ENCODE measurements at places on chromosomes 6 and 20.
A peak's percentile ranks its signal among the peaks of the same experiment; 100 is the strongest.

DNA sequence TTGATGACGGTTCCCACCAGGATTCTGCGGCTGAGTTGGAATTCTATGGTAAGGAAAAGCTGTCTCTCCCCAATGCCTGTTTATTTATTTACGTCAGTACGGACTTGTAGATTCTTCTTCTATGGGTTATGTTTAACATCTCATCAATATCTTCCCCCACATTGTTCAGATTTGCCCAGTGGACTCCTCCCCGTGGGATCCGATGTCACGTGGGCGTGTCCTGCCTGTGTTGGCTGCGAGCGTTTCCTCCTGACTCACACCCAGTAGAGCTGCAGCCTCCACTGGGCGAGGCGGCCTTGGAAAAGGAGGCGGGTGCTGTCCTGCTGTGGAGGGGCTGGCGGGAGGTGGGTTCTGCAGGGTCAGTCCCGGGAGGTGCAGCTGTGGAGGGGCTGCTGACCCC, 46.8 kb upstream of the SLCO4A1 start:
- DNase-seq = no peak

DNA sequence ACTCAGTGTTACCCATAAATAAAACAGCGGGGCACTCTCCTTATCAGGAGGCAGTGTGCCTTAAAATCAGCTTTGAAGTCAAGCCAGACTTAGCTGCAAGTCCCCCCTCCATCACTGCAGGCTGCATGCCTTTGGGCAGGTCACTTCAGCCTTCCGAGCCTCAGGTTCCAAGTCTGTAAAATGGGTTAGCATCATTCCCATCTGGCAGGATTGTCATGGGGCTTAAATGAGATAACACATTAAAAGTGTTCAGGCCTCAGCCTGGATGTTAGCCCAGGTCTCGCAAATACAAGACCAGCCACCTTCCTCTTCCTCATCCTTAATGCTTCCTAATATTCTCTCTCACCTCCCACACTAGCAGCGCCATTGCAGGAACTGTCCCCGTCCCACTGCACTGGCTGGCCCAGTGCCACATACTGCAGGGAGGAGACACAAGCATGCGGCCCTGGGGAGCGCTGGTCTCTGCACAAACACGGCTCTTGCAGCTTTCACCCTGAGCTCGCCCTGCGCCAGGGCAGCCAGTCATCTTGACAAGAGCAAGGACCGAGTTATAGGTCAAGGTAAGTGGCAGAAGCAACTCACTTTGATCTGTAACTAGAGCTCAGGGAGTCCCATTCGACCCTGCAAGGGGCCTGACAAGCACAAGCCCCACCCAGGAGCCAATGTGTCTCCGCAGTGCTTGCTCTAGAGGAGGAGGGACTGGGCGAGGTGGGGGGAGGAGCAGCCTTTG, 564.6 kb upstream of the AGPAT4 start:
- no peak for DNase-seq

DNA sequence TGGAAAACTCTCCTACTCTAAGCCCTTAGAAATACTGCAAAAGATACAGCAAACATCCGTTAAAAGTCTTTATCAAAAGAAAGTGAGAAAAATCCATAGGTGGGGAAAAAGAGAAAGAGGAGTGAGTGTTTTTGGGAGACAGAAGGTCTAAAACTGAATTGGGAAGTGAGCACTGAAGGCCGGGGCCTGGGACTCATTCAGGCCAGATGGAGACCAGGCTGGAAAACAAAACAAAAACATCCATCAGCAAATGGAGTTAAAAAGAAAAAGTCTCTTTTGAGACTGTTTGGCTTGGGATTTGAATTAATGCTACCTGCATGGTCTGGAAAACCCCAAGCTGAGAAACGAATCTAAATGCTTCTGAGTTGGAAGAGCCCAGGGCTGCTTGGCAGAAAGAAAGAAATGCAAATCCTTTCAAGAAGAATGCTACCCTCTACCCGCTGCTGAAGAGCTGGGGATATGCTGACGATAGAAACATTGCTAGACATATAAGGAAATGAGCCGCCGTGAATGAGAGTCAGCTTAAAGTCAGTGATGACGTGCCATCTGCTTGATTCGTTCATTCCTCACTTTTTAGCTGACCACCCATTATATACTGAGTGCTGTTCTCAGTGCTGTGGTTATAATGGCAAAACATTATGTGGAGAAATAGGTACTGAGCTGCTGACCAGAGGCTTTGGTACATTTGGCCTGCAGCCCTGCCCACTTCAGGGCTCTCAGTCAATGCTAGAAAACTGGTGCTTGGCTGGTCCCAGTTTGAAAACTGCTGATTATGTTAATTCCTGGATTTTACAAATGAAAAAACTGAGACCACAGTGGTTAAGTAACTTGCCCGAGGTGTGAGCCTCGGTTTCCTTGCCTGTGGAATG, 28.0 kb upstream of the TULP4 start:
- DNase-seq = peak; percentile 75

- DNase-seq = no peak
These were observed 48.8 kb downstream of the FLRT3 start for GRCh38 chr20:14288341-14289330.

DNA sequence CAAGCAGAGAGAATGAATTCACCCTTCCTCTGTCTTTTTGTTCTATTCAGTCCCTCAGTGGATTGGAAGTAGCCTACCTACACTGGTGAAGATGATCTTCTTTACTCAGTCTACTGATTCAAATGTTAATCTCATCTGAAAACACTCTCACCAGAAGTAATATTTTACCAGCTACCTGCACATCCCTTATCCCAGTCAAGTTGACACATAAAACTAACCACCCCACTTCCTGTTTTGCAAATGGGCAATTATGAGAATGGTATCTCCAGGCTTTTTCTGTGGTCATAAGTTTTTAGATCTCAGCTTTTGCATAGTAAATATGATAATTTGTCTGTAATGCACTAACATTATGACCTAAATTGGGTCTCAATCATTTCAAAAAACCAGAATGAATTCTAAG, 228.8 kb upstream of the ECI2 start:
- no peak for DNase-seq

GRCh38 chr6:22295145-22295544, 1.7 kb downstream of the PRL start:
- no peak for DNase-seq

DNA sequence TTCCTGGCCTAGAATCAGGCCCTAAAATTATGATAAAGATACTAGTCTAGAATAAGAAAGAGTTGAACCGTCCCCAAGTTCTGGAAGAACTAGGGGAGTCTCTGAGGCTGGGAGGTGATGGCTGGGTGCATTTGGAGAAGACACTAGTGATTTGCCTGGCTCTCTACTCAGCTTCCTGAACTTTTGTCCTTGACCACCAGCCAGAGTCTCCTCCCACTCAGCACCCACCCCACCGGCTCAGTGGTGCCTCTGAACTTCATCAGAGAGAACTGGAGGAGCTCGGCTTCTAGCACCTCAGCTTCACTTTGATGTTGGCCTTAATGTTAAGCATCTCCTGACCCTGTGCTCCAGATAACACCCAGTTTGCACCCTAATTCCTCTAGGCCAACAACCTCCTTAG, 73.0 kb downstream of the PERP start:
- DNase-seq = no peak

DNA sequence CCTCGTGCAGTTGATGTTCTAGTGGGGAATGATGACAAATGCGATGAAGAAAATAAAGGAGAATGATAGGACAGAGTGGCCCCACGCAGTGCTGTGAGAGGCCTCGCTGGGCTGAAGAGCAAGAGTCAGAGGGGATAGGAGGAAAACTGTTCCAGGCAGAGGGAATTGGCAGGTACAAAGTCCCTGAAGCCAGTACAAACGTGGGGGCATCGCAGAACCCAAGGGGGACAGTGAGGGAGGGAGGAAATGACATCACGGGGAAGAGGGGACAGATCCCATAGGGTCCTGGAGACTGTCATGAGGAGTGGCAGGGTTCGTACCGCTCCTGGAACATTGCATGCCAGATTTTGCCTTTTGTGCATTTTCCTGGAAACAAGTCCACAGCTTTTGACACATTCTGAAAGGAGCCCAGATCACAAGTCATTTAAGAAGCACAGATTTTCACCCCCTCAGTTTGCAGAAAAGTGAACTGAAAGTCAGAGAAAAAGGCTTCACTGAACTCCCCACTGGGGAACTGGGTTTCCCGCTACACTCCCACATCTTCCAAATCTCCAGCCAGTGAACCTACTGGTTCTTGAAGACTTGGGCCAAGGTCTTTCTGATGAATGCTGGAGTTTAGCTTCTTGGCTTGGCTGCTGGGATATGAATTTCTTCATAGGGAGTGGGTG, 77.0 kb downstream of the SULF2 start:
- peak; percentile 19 for DNase-seq

- DNase-seq = no peak
These were observed 228.7 kb downstream of the BCKDHB start for GRCh38 chr6:80335121-80335531.

DNA sequence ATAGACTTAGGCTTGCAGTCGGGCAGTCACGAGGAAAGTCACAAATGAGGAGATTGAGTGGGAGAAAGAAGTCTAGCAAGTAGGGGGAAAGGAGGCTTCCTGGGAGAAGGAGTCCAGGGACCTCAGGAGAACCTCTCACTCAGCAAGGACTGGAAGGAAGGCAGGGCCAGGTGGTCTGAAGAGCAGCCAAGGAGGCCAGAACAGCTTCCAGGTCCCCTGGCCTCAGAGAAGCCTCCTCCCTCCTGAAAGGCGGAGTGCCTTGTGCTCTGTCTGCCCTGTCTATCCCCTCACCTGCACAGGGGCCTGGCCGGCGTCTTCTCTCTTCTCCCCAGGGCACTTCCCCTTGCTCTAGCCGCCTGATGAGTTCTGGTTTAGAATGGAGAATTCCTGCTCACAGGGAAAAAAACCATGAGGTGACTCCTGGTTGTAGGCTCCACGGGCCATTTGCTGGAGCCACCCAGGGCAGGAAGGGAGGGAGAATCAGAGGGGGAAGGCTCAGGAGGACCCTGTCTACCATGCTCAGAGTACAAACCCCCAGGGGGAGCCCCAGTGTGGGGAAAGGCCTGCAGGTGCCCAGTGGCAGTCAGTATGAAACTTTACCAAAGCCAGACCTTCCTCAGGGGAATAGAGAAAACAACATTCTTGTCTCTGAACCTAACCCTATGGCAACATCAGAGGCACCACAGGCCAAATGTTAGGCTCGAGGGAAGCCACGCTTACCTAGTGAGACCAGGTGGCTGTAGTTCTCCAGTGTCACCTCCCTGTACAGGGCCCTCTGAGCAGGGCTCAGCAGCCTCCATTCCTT, 11.2 kb downstream of the ZNF337 start:
- DNase-seq = no peak

GRCh38 chr6:90715093-90715655, 128.3 kb upstream of the MAP3K7 start:
- no peak for DNase-seq

- DNase-seq = no peak
These were observed 66.0 kb downstream of the CDS2 start for GRCh38 chr20:5192570-5193431.

DNA sequence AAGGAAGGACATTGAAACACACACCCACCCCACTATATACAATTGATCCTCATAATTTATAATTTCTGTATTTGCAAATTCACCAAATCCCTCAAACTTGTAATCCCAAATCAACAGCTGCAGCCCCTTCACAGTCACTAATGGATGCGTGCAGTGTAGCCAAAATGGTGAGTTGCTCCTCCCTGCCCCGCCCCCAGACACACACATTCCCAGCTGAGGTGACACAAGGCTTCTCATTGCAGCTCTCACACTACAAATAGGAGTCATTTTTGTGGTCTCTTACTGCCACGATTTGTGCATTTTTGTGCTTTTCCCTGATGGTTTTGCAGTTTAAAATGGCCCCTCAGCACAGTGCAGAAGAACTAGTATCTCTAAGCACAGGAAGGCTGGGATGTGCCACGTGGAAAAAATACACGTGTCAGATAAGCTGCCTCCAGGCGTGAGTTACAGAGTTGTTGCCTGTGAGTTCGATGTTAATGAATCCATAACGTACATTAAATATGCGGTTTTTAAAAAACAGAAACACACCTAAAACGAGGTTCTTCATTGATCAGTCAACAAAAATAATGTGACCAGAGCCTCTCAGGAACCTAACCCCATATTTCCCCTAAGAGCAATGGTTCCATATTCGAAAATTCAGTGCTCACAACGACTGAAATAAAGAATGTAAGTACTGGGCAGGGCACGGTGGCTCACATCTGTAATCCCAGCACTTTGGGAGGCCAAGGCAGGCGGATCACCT, 8.2 kb downstream of the ATP9A start:
- DNase-seq = no peak

DNA sequence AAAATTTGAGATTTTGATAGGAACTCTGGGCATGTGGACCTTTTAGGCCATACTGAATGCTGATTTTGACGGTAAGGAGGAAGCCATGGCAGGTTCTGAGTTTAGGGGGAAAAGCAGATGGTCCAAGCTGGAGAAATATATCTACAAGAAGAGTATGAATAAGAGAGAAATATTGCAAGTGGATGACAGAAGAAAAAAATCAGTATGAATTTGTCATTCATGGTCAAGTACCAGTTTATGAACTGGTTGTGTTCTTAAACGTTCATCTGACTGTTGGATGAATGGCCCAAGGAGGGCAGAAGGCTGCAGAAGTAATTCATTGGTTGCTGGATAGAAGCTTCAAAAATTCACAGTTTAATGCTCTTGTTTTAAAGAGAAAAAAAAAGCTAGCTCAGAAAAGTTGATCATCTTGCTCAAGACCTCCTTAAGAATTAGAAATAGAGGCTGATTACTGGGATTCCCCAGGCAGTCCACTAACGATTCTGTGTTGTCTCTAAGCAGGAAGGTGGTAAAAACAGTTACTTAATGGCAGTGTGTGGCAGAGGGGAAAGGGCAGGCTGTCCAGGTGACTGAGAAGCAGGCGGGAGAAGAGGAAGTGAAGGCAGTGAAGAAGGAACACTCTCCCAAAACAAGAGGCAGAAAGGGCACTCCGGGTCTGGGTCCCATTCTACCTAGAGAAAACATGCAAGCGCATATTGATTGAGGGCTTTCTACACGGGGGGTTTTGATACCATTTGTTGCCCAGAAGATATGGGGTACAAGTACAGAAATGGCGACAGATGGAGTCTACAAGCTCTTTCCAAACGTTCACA, 2.0 kb upstream of the DUSP22 start:
- no peak for DNase-seq

GRCh38 chr20:40754339-40754943, 65.4 kb upstream of the MAFB start:
- no peak for DNase-seq

- DNase-seq = no peak
These were observed 52.2 kb upstream of the PRL start for GRCh38 chr6:22349051-22349450.

All from pons (tissue), 1 donor.